ENCODE measurements at places on chromosomes 5 and 9.

DNA sequence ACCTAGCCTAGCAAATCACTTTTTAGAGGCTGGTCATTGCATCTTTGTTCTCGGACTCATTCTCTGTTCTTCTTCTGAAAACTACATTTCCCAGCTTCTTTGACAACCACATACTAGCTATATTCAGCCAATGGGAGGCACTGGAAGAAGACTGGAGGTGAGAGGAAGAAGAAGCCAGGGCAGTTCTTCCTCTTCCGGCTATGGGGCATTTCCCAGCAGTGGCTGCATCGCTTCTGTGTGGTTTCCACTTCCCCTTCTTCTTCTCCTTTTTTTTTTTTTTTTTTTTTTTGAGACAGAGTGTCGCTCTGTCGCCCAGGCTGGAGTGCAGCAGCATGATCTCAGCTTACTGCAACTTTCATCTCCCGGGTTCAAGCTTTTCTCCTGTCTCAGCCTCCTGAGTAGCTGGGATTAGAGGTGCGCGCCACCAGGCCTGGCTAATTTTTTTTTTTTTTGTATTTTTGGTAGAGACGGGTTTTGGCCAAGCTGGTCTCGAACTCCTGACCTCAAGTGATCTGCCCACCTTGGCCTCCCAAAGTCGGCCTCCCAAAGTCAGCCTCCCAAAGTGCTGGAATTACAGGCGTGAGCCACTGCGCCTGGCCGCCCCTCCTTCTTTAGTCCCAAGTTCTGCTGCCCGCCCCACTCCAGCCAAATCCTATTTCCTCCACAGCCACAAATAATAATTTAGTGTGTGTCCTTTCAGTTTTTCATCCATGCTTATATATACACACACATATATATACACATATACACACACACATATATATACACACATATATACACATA is 6.9 kb upstream of the UBAP1 start:
- DNase-seq = peak; percentile 15

DNA sequence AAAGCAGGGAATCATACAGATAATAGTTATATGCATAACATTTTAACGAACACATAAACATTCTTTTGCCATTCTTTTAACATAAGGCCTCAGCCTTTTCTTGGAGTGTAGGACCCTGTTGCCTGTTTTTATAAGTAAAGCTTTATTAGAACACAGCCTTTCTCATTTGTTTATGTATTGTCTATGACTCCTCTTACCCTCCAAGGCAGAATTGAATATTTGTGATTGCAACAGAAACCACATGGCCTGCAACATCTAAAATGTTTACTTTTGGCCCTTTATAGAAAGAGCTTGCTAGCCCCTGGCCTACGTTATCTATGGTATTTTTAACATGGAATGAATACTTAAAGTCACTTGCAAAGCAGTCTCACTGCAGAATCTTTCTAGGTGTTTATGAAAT is 2.6 kb downstream of the SLC31A1 start:
- DNase-seq = no peak

DNA sequence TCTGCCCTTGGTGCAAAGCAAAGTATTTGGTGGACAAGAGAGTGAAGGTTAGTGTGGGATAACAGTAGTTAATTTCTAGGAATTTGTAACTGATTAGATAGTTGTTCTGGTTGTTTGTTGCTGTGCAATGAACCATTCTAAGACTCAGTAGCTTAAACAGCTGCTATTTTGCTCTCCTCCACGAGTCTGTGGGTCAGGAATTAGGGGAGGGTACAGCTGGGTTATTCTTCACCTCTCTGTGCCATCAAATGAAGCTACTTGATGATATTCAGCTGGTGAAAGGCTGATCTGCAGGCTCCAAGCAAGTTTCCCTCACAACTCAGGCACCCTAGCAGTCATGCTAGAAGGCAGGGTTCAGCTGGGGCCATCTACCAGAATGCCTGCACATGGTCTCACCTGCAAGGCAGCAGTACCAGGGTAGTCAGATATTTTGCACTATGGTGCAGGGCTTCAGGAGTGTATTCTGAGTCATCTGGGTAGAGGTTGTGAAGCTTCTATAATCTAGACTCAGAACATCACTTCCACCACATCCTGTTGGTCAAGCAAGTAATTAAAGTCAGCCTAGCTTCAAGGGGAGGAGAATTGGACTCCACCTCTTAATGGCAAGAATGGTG is 159.5 kb upstream of the SLC28A3 start:
- no peak for DNase-seq

GRCh38 chr5:18605186-18605585 is 970.9 kb downstream of the TAF11L14 start:
- DNase-seq = no peak

- DNase-seq = no peak
These were observed 82.0 kb downstream of the NIPBL start for GRCh38 chr5:36958612-36959011.

DNA sequence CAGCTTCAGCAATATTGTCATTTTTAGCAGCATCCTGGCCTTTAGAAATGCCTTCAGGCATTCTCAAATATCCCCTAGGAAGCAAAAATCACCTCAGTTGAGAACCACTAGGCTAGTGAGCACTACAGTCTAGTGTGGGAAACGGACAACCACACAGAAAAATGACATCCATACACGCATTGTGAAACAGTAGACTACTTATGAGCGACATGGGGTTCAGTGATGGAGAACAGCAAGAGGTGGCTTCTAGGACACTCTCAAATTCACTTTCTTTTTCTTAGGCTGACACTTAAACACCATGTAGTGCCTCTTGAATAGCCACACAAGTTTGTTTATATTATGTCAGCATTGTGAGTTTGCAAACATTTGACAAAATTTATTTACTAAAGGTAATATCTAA is 203.0 kb downstream of the KDM4C start:
- DNase-seq = no peak

GRCh38 chr9:124290053-124290591 is 32.4 kb downstream of the NEK6 start:
- DNase-seq = no peak

GRCh38 chr9:116335392-116335791 is 181.8 kb downstream of the PAPPA start:
- DNase-seq = no peak

GRCh38 chr5:143851383-143851782 is 39.4 kb downstream of the HMHB1 start:
- no peak for DNase-seq

GRCh38 chr9:4797854-4798150 is 5.1 kb downstream of the RCL1 start:
- no peak for DNase-seq

DNA sequence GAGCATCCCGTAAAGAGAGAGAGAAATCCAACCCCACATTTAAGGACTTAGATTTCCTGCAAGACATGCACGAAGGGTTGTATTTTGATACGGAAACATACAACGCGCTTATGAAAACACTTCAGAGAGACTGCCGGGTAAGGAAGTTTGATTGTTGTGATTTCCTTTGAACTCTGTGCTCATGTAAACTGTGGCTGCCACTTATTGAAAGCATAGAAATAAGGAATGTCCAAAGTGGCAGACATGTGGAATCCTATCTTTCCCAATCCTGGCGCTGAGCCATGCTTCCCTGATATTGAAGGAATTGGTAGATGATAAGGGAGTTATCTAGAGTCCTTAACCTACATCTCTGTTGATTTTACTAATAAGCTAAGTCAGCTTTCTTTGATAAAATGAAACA is 119.4 kb downstream of the PRKACG start:
- DNase-seq = no peak

DNA sequence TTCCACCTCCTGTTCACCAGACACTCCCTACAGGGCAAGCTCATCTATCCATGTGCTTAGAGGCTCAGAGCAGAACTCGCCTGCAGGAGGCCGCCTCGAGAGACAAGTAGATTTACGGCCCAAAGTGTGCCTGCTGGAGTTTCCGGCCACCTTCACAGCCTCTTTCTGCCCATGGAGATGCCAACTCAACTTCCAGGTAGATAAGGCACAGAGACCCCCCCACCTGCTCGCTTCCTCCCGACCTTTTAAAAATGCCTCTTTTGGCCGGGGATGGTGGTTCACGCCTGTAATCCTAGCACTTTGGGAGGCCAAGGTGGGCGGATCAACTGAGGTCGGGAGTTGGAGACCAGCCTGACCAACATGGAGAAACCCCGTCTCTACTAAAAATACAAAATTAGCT is 46.6 kb downstream of the EXD3 start:
- DNase-seq = no peak

GRCh38 chr5:80468131-80468530 is 19.8 kb upstream of the FAM151B start:
- no peak for DNase-seq

GRCh38 chr9:97993000-97993399 is 9.9 kb downstream of the ANP32B start:
- no peak for DNase-seq

GRCh38 chr5:55363856-55364255 is 56.1 kb downstream of the MTREX start:
- DNase-seq = no peak

DNA sequence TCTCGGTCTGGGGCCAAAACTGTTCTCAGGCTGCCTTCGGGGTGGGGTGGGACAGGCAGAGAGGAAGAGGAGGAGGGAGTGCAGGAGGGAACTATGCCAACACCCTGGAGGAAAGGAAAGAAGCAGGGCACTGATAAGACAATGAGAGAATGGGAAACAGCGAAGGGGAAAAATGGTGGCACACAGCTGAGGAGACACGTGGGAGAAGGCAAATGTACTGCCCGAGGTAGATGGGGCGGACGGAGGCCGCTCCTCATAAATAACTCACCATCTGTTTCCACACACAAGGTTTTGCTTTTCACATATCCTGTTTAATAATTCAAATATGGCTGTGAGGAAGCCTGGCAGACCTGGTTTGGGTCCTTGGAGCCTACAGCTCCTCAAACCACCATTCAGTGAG is 148.2 kb upstream of the LRRTM2 start:
- no peak for DNase-seq

DNA sequence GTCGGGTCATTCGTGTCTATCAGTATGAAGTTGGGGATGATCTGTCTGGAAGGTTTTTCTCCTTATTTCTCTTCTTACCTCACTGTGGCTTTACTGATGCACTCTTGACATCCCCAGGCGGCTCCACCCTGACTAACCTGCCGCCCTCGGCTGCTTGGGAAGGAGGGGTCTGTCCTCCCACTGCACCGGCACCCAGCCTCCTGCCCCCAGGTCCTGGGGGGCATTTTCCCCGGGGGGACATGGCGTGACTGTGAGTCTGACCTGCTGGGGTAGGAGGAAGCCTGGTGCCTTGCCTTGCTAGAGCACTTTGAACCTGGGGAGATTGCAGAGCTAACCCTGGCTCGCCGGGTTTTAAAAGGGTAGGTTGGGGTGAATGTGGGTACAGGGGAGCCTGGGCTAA is 27.5 kb downstream of the DYNC2I2 start:
- DNase-seq = no peak

GRCh38 chr5:135753990-135754389 is 80.5 kb upstream of the SLC25A48 start:
- no peak for DNase-seq

DNA sequence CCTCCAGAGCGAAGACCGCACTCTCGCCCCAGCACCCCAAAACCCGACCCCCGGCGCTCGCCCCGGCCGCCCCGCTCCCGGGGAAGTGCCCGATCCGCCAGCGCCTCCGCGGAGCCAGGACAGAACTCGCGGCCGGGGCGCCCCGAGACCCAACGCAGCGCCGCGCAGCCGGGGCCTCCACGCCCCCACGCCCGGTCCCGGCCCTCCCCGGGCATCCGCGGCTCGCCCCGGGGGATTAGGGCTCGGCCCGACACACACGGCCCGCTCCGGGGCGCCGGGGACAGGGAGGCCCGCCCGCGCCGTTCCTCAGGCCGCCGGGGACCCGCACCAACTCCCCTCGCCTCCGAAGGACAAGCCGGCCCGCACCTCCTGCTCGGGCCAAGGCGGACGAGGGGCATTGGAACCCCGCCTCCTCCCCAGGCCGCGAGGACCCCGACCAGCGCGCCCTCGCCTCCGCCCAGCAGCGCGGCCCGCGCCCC is 544 bp downstream of the FNBP1 start:
- peak; percentile 48 for DNase-seq
